ENCODE measurements at places on chromosomes 1 and 21.

DNA sequence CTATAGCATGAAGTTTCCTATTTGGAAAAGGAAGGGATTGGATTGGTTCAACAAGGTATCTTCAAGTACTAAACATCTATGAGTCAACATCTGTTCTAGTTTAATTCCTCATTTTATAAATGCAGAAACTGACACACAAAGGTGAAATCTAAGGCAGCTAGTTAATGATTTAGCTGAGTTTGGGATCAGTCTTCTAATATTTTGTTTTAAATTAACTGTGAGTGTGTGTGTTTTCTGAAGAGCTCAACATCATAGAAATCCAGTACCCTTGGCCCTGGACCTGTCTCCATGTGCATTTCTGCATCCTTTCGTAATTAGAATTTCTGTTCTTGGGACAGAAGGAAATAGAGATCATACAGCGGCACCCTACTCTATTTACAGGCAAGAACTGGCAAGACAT is 105.9 kb downstream of the RGS2 start:
- DNase-seq, result no peak

DNA sequence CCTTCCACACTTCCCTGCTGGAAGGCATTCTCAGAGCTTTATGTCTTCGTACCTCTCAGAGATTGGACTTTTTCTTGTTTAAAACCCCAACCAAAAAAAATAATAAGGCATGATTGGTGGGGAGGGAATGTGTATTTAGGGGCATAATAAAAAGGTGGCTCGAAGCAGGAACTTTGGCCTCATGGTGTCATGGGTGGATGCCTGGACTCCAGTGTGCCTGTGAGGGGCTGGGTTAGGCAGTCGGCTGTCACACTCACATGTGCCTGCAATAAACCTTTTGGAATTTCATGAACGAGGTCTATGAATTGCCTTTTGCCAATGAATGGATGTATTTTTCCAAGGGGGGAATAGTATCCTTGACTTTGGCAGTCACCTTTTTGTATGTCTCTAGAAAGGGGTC is 131.3 kb downstream of the EDEM3 start:
- no peak for DNase-seq

GRCh38 chr1:56578138-56578962 is 1.0 kb downstream of the PLPP3 start:
- DNase-seq, result peak; percentile 61

DNA sequence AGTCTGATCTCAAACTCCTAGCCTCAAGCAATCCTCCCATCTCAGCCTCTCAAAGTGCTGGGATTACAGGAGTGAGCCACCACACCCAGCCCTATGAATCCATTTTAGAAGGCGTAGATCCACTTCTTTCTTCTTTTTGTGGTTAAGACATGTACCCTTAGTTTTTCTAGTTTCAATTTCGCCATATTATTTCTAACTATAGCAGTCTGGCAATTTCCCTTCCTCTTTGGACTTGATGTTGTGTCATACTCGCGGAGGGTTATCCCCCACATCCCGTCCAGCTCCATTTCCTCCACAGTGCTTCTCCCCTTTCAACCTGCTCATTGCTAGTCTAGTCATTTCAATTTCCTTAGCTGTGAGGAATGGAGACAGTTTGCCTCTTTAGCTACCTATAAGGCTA is 5.2 kb upstream of the LRRC8D start:
- DNase-seq, result no peak

DNA sequence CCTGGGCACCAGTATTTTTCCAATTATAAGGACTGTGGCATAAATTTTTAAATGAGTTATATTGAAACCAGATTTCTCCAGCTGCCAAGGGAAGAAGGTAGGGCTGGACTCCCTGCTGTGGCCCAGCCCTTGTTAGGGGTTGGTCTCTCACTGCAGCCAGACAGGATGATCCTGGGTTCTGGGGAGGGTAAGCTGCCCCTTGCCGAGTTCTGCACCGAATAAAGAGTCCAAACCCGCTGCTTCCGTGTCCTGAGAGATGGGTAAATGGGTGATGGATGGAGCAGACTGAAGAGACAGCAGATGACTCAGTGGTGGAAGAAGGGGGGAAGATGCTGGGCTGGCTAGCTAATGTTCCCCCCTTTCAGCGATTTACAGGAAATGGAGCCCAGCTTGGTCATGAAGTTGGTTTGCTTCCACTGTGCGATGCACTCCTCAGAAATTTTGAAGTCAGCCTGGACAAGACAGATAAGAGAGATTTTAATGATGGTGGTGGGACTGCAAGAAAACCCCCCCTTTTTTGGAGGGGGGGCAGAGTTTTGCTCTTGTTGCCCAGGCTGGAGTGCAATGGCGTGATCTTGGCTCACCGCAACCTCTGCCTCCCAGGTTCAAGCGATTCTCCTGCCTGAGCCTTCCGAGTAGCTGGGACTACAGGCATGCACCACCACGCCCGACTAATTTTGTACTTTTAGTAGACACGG is 41.4 kb downstream of the YARS1 start:
- DNase-seq, result no peak

DNA sequence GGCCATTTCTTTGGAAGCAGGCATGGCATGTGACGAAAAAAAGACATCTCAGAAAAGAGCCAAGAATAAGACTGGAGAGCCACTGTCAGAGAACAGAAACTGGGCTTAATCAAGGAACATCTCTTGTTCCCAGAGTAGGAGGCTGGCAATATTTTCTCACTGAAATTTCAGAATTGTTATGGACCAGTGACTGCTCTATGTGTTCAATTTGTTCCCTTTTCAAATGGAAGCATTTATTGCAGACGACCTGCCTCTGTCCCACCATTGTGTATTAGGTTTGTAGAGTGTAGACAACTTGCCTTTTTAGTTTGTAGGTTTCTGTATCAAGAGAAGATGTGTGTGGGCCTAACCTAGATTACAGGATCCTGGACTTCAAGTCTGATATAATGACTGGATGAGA is 18.7 kb downstream of the PSMG1 start:
- no peak for DNase-seq

GRCh38 chr1:177566495-177566894 is 395.7 kb downstream of the BRINP2 start:
- DNase-seq, result no peak

DNA sequence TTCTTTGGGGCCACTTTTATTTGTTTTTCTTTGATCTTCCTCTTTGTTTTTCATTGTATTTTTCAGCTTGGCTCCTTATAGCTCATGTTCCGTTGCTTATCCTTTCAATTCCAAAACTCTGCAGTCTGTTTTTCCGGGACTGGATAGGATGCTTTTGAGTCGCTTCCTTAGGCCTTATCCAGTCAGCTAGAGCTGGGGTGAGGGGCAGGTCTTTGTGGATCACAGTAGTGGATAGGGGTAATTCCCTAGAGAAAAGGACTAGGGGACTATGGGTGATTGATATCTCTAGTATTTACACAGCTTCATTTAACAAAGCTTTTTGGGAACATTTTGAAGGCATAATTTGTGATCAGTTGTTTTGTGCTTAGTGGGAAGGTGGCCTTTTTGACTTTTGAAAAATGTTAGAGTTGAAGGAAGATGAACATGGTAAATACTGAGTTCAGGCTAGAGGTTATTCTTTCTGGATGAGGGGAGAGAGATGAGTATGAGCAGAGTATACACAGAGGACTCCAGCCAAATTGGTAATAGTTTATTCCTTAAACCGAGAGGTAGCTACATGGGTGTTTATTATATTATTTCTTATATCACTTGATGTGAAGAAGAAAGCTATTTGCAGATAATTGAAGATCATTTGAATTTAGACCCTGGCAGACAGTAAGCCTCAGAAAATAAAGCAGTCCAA is 22.5 kb downstream of the CEP350 start:
- no peak for DNase-seq

DNA sequence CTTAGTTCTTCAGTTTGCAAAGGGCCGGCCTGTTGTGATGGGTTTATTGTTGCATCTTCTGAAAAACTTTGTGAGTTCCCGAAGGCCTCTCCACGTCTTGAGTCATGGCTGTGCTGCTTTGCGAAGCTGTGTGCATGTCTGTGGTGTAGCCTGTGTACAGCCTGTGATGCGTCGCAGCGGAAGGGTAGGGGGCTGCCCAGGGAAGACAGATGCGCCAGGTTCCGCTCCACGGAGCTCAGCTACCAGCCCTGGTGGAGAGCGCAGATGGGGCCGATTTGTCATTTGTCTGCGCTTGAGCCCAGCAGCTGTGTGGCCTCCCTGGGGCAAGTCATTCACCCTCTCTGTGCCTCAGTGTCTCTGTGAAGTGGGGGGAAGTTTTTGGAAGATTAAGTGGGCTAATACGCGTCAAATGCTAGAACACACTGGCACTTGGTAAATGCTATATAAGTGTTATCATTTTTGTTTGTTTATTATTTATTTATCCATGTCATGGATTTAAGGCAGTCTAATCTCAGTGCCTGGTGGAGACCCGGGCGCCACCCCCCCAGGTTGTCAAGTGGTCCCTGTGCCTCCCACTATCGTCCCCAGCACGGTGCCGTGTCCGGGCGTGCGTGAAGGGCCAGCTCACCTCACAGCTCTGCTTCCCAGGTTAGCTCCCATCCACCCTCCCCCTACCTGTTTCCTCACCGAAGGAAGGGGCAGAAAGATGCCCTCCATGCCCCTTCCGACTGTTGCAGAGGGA is 8.4 kb downstream of the PDE9A start:
- no peak for DNase-seq

GRCh38 chr1:20057886-20058420 is 12.0 kb upstream of the PLA2G5 start:
- no peak for DNase-seq

DNA sequence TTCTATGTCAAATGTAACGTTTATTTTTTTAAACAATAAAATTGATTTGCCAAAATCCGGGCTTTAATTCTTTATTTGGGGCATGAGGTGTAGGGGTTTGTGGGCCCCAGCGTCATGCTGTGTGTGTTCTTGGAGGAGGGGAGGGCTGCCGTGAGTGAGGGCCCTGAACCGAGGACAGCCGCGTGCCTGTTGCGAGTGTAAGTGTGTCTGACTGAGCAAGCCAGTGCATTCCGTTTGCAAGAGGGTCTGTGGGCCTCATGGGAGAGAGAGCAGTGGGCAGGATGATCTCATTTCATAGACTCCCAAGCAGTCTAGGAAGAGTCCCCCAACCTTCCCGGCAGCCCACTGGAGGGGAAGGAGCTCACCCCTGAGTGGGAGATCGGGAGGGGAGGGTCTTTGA is 21.4 kb upstream of the SPSB1 start:
- no peak for DNase-seq

DNA sequence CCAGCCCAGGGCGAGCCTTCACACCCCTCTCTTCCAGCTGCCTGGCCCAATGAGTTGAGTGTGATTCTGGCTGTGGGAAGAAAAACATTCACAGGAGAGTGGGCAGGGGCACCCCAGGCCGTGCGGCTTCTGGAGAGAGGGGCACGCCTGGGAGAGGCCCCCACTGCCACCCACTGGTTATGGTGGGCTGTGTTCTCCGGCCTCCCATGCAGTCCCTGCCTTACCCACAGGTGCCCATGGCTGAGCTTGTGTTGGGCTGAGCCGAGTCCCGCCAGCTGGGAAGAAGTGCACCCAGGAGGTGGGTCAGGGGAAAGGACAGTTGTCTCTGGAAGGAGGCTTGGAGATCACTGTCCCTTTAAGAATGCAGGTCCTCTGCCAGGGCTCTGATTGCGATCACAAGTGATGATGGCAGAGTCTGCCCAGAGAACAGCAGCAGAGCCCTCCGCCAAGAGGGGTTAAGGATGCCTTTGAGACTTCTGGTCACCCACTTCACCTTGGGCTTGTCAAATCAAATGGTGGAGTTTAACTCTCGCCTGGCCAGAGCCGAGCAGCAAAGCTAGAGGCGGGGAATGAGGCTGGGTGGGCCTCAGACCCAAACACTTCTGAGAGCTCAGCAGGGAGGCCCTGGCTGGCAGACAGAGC is 124.7 kb upstream of the ARHGEF16 start:
- no peak for DNase-seq

DNA sequence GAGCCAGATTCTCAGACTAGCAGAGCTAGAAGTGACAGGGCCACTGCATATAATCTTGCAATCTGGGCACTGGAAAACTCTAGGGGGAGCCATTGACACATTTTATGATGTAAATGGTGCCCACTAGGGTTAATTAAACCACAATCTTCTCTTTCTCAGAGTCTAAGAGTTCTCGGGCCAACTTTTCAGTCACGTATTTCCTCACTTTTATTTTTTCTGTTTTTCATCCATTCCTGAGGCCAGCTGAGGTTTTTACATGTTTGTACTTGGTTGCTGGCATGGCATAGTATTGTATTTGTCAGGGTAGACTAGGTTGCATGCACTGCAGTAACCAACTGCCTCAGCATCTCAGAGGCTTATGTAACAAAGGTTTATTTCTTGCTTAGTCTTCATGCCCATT is 138.2 kb downstream of the ZNF326 start:
- DNase-seq, result peak; percentile 32

- DNase-seq, result no peak
Observed at GRCh38 chr1:24110642-24111261, 1.2 kb downstream of the MYOM3 start.

GRCh38 chr1:4075436-4076225 is 175.6 kb upstream of the C1orf174 start:
- no peak for DNase-seq

DNA sequence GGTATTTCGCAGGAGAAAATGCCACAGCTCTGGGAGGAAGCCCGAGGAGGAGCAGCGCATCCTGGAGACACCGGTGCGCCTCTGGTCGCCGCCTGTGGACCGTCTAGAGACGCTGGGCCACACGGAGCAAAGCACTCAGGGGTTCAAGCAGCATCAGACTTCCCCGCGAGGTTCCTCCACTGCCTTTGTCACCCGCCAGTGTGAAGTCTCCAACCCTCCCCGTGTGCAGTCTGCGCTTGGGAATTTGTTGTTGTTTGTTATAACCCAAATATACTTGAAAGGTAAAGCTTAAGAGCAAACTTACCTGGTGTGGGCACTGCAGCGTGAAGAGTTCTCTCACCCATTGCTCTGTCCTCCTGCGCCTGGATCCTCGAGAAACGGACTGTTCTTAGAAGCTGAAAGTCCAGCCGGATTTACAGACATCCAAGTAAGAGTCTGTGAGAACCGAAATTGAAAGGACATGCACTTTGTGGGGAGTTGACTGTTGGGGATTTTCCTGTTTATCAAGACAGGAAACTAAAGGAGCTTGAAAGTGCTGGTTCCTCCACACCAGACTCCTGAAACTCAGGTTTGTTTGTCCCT is at the start of gene GBP4:
GBP4 (minus strand) TSS at position 452 of the 582 bp plus-strand sequence; CDS start at position 344, 108 bp downstream.
- peak; percentile 57 for DNase-seq

GRCh38 chr1:43945674-43946235 is 995 bp upstream of the IPO13 start:
- DNase-seq, result no peak

GRCh38 chr21:45415188-45415942 is 10.4 kb downstream of the COL18A1 start:
- no peak for DNase-seq

GRCh38 chr1:43938892-43939587 is 5.4 kb downstream of the ARTN start:
- no peak for DNase-seq
